Endodermal cell (in vitro differentiated cells): ENCODE measurements at places on chromosomes 16 and 17. TPM values are rescaled to one million over a fixed set of nuclear protein-coding genes. Genes with fewer than 3 reads are reported as not detected.

GRCh38 chr17:54901230-54901822, 674 bp downstream of the TOM1L1 start:
- no peaks in the 10 kb centered on the region for H3K27me3 ChIP-seq
- H3K27ac ChIP-seq, result no peak overlapping the region
- H3K36me3 ChIP-seq, result peaks cover 22% of the 10 kb centered on the region
- DNase-seq, result no peak

- DNase-seq, result peak; percentile 82
- peaks cover 2% of the 10 kb centered on the region for H3K4me1 ChIP-seq
- peak overlapping the region; percentile 74 for H3K27ac ChIP-seq
- H3K4me3 ChIP-seq, result peak overlapping the region; percentile 93
Observed at GRCh38 chr17:67718325-67718941, 697 bp downstream of the NOL11 start.

- H3K27ac ChIP-seq, result no peak overlapping the region
- DNase-seq, result peak; percentile 89
- H3K4me1 ChIP-seq, result no peaks in the 10 kb centered on the region
- H3K27me3 ChIP-seq, result no peaks in the 10 kb centered on the region
- H3K4me3 ChIP-seq, result no peak overlapping the region
Observed at GRCh38 chr17:16428098-16428882, 12.9 kb downstream of the TRPV2 start.

GRCh38 chr17:26773189-26774188, 520.4 kb upstream of the WSB1 start:
- no peak overlapping the region for H3K4me3 ChIP-seq
- no peak overlapping the region for H3K27ac ChIP-seq
- H3K36me3 ChIP-seq, result no peaks in the 10 kb centered on the region
- DNase-seq, result no peak
- no peaks in the 10 kb centered on the region for H3K27me3 ChIP-seq
- H3K4me1 ChIP-seq, result no peaks in the 10 kb centered on the region

DNA sequence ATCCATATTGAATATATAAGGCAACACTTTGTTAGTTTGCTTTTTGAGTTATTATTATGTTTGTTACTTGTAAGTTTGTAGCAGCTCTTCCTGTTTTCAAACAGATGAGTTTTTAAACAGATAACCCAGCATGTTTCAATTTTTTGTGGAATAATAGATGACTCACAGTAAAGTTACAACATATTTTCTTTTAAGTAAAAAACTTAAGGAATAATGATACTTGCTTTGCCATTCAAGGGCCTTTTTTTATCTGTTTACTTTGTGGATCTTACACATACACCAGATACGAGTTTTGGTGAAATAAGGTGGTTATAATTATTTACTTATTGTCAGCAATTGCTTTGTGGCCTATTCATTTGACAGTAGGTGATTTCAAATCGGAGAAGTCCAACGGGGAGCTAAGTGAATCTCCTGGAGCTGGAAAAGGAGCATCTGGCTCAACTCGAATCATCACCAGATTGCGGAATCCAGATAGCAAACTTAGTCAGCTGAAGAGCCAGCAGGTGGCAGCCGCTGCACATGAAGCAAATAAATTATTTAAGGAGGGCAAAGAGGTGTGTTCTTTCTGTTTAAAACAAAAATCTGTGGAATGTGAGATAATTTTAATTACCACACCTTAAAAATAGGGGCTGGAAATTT, 66.3 kb downstream of the BPTF start:
- H3K27ac ChIP-seq, result no peak overlapping the region
- no peak for DNase-seq
- peaks cover 68% of the 10 kb centered on the region for H3K36me3 ChIP-seq
- no peak overlapping the region for H3K4me3 ChIP-seq

The CD300H gene
- total RNA-seq, result not detected in 2 replicates
